ENCODE measurements at places on chromosomes 1 and 21. TPM values are rescaled to one million over a fixed set of nuclear protein-coding genes. Genes with fewer than 3 reads are reported as not detected.
A peak's percentile ranks its signal among the peaks of the same experiment; 100 is the strongest.

DNA sequence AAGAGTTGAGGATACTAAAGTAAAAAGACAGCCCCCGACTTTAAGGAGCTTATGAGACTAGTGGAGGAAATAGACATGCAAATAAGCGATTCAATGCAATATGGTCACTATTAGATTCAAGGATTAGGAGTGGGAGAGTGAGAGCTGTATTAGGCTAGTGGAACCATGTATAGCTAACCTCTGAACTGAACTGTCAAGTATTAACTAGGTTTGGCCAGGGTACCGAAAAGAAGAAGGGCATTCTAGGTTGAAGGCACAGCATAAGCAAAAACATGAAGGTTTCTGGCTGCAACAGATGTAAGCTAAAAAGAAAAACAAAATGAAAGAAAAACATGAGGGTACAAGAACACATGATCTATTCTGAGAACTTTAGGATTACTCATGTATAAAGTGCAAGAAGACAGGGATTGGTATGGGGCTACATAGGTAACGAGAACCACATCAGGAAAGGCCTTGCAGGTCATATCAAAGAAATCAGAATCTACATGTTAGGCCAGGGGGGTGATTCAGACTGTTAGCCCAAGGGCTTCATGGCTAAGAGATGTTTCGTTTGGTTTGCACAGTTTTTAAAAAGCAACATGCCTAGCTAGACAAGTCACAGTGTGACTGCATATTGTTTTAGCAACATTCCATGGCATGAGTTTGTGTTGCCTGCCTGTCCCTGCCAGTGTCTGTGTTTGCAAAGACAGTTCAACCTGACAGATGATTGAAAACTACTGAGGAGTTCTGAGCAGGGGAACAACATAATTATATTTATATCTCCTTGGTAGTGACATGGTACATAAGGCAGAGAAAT, 54.4 kb upstream of the HAO2 start:
- no peaks in the 10 kb centered on the region for H3K4me1 ChIP-seq
- DNase-seq: no peak
- no peaks in the 10 kb centered on the region for H3K36me3 ChIP-seq

DNA sequence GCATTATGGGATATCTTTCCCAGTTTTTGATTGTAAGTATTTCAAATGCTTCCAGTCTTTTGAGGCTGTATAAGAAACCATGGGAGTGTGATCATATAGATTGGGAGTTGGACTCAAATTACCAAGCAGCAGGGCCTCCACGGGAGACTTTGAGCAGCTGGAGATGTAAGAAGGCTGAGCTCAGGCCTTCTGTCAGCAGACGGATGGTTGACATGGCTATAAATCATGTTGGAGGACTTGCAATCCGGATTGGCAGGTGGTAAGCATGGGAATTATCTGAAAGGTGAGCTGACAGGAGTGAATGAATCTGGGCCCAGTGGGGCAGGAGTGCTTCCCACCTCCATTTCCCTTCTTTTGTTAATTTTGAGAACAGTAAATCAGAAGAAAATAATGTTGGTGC, 83.2 kb upstream of the PPM1J start:
- no peaks in the 10 kb centered on the region for H3K27me3 ChIP-seq
- no peak overlapping the region for H3K4me3 ChIP-seq
- H3K27ac ChIP-seq: no peak overlapping the region
- H3K36me3 ChIP-seq: no peaks in the 10 kb centered on the region

DNA sequence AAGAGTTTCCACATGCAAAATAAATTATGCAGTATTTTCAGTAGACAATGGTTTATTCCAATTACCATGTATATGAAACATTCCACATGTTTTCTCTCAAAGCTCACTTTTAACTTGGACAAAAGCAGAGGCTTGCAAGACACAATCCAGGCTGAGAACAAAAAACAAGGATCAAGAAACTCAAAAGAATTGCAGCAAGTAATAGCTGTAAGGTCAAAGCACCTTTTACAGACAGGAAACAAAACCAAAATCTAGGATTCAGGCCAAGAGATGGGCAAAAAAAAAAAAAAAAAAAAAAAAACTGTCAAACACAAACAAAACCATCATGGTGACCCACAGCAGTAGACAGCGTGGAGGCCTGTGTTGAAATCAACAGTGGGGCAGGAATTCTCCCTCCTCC, 9.3 kb downstream of the RGS1 start:
- no peak overlapping the region for H3K4me3 ChIP-seq
- no peaks in the 10 kb centered on the region for H3K4me1 ChIP-seq
- no peaks in the 10 kb centered on the region for H3K36me3 ChIP-seq

DNA sequence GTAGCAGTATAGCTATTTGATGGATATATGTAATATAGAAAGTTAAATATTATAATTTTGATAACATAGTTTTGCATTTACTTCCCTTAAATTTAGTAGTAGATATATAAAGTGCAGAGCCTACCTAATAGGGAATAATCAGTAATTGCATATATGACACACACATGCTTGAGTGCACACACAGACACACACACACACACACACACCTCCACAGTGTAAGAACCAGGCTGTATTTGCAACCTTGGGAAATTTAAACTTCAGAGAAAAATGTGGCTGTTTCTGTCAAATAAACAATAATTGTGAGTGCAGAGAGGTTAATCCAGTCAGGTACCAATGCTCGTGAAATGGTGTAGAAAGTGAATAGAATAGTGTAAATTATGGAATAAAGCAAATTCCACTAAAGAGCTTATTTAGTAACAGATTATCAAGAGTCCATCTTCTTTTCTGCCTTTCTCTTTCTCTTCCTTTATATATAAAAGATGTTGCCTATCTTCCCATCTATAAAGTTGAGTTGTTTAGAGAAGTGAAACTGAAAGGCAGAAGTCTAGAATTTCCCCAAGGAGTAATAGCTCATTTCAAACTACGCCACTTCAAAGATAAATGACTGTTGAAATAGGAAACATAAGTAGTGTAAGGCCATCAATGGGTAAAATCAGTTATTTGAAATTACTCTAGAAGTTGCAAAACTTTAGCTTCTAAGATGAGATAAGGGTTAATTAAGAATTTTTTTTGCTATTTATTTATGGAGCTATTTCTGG, 273.7 kb downstream of the SRGAP2C start:
- H3K27me3 ChIP-seq: no peaks in the 10 kb centered on the region
- H3K27ac ChIP-seq: no peak overlapping the region

- peak within 1 kb of the TSS; percentile 96 for H3K27ac ChIP-seq
- peak; percentile 98 for DNase-seq
- H3K36me3 ChIP-seq: no peaks in the 10 kb centered on the region
- peak within 1 kb of the TSS; percentile 99 for H3K4me3 ChIP-seq
Observed at GRCh38 chr1:196608390-196609369, at the start of gene KCNT2. Gene KCNT2 (minus strand): TSS chr1:196608440. CDS start chr1:196608309, 131 bp downstream.

GRCh38 chr1:226093621-226094020, 31.1 kb downstream of the H3-3A start:
- no peaks in the 10 kb centered on the region for H3K4me1 ChIP-seq
- no peak for DNase-seq
- no peak overlapping the region for H3K4me3 ChIP-seq
- no peaks in the 10 kb centered on the region for H3K27me3 ChIP-seq

- no peaks in the 10 kb centered on the region for H3K36me3 ChIP-seq
- H3K27me3 ChIP-seq: peaks cover 4% of the 10 kb centered on the region
- H3K27ac ChIP-seq: no peak overlapping the region
- peak overlapping the region; percentile 85 for H3K4me3 ChIP-seq
- DNase-seq: no peak
- H3K4me1 ChIP-seq: peaks cover 17% of the 10 kb centered on the region
Observed at GRCh38 chr1:95118067-95118499, 928 bp downstream of the TLCD4 start.

DNA sequence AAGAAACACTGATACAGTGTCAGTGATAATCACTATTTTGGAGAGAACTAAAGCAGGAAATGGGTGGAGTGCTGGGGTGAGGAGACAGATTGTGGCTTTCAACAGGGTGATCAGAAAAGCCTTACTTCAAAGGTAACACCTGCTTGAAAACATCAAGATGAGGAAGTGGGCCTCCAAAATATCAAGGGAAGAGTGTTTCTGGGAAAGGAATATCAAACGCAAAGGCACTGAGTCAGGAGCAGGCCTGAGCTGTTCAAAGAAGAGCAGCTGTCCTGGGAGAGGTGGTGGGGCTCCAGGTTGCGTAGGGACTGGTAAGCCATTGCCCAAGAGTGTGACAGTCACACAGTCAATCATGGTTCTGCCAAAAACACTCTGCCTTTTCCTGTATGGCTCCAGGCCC, 47.1 kb upstream of the ATP1A1 start:
- no peaks in the 10 kb centered on the region for H3K36me3 ChIP-seq
- peaks cover 3% of the 10 kb centered on the region for H3K4me1 ChIP-seq
- H3K27ac ChIP-seq: no peak overlapping the region
- DNase-seq: peak; percentile 57

DNA sequence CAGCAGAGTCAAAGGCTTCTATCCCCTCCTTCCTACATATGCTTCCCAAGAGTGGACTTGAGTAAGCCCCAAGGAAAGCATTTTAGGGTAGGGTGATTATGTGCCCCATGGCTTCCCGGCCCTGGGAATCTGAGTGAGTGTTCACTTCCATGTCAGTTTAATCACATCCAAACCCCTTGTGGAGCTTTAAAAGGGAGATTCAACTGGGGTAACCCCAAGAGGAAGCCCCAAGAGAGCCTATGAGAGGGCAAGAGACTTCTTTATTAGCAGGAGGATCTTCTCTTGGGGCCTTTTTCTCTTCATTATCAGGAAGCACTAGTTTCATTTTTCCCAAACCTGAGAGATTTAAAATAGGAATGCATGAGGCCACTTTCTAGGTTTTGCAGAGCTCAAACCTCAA, 97.0 kb upstream of the IRF2BP2 start:
- no peaks in the 10 kb centered on the region for H3K36me3 ChIP-seq
- no peak for DNase-seq
- no peak overlapping the region for H3K4me3 ChIP-seq
- no peak overlapping the region for H3K27ac ChIP-seq

GRCh38 chr21:35711661-35712060, 348.7 kb downstream of the SETD4 start:
- peaks cover 10% of the 10 kb centered on the region for H3K27me3 ChIP-seq
- no peaks in the 10 kb centered on the region for H3K36me3 ChIP-seq
- no peak overlapping the region for H3K27ac ChIP-seq
- no peak overlapping the region for H3K4me3 ChIP-seq

The CD84 gene
- not detected for total RNA-seq

The SARS1 gene
- total RNA-seq: 100 TPM

The MGST3 gene
- 109 TPM for total RNA-seq

The ANXA9 gene
- 0.29 TPM for total RNA-seq

The CTSS gene
- 0.11 TPM for total RNA-seq

The CD48 gene
- total RNA-seq: 1.1 TPM
